ENCODE measurements at places on chromosomes 6 and 20.

DNA sequence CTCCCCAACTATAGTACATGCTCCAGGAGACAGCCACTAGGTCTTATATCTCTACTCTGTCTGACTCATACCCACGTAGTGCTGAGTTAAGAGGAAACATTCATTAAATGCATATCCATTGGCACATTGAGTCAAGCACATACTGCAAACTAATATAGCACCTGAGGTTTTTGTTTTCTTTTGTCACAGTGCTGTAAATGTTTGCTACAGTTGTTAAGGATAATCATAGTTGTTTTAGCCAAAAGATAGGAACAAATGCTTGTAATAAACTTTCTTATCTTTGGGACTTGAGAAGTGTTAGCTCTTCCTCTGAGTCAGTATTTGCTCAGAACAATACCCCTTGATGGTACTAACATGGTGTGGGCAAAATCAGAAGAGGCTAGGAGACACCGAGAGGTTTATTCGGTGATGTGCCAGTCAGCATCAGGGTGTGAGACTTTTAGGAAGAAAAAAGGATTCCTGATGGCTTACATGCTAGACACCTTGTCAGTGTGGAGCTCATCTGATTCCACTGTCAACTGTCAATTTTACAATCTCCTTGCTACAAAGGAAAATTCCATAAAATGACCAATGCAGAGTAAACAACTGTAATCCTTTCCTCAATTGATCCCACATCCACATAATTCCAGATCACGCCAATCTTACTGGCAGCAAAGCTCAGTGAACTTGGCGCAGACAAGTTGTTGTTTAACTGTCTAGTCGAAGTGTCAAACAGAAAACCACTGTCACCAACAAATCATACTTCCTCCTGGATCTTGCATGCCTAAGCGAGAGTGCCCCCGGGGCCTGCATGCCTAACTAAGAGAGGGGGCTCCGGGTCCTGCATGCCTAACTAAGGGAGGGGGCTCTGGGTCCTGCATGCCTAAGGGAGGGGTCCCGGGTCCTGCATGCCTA, 36.1 kb downstream of the ELOVL2 start:
- no peak for DNase-seq

- DNase-seq = no peak
Measured at GRCh38 chr6:111114087-111114443, 26.8 kb downstream of the SLC16A10 start.

GRCh38 chr6:28489366-28490204, 26.0 kb downstream of the GPX6 start:
- DNase-seq = peak; percentile 69

DNA sequence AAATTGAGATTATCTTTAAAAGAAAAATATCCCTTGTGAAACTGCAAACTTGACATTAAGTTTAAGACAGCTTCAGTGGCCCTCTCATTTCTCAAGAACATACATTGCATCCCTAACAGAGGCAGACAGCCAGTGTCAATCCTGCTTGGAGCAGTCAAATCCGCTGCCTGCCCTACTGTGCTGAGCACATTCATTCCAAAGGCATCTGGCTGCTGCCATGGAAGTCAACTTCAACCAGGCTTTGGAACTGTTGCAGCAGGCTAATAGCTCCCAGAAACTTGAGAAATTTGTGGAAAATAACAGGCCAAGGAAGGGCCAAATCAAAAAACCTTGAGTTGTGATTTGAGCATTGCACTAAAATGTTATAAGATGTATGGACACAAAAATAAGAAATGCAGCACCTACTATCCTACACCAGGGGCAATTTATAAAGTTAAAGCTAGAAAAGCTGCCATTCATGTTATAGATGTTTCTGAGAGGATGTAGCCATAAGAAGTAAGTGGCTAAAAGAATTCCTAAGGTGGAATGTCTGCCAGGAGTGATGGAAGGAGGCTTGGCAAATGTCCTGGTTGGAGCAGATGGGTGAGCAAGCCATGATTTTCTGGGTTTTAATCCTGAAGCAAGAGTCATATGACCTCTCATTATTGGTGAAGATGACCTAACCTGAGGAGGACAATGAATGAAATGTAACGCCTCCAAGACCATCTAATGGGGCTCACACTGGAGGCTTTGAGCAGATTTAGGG, 31.4 kb upstream of the HAO1 start:
- DNase-seq = no peak

GRCh38 chr20:37956107-37956585, 53.2 kb downstream of the VSTM2L start:
- no peak for DNase-seq

DNA sequence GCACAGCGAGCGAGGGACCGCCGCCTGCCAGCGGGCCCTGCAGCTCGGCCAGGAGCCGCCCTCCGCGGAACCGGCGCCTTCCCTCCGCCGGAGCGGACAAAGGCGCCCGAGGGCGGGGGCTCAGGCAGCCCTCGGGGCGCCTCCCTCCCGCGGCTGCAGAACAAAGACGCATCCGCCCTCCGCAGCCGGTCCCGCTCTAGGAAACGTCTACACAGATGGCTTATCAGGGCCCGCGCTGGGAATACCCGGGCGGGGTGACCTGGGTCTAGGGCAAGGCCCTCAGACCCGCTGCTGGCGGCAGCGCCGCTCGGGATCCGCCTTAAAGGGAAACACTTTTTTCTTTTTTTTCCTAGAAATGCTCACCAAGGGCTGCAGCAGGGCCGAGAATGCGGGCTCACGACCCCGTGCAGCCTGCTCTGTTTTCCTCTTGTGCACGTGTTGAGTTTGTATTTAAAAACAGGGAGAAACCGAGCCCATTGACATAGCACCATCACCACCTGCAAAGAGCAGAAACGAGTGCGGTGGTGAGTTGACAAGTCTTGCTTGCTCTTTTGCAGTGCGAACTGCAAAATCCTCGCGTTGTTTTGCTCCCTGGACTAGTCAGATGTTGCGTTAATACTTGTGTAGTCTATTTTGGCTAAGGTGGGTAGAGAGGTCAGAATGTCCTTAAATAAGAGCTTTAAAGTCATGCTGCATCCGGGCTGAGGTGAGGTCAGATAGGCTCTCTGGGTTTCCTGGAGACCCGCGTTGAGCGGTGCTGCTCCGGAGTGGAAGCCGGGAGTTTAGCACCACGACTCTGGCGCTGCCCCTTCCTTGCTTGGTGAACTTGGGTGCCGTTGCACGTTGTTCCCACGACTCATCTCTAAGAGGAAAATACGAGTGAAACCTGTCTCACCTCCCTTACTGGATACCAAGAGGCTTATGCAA, 1.1 kb upstream of the RPS6KA2 start:
- DNase-seq = peak; percentile 62
